ENCODE measurements at places on chromosomes 11 and 22.

DNA sequence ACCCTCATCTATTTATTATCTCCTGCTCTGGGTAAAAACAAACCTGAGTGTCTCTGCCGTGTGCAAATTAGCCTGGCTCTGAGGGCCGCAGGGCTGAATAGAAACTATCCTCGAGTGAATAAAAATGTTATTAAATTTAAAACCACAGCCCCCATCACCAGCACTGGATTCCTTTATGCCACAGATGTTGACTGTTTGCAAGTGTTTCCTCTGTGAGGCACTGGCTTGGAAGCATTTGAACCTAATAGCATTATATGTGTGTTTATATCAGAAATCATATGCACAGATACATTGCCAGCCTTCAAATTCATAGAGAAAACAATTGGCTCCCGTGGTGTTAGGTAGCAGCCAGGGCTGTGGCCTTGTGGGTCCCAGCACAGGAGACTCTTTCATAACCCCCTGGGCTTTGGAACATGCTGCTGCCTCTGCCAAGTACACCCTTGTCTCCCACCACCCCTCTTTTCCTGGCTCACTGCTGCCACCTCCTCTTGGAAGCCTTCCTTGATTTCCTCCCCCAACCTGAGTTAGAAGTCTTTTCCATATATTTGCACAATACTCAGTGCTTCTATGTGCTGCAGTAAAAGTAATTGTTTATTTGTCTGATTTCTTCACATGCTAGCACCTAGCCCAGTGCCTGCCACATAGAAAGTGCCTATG, 294.4 kb downstream of the DDX10 start:
- no peak for DNase-seq

- DNase-seq: no peak
Observed at GRCh38 chr11:116835042-116835772, 2.2 kb downstream of the APOA1 start.

GRCh38 chr11:55172734-55173415, 89.1 kb upstream of the TRIM48 start:
- no peak for DNase-seq

DNA sequence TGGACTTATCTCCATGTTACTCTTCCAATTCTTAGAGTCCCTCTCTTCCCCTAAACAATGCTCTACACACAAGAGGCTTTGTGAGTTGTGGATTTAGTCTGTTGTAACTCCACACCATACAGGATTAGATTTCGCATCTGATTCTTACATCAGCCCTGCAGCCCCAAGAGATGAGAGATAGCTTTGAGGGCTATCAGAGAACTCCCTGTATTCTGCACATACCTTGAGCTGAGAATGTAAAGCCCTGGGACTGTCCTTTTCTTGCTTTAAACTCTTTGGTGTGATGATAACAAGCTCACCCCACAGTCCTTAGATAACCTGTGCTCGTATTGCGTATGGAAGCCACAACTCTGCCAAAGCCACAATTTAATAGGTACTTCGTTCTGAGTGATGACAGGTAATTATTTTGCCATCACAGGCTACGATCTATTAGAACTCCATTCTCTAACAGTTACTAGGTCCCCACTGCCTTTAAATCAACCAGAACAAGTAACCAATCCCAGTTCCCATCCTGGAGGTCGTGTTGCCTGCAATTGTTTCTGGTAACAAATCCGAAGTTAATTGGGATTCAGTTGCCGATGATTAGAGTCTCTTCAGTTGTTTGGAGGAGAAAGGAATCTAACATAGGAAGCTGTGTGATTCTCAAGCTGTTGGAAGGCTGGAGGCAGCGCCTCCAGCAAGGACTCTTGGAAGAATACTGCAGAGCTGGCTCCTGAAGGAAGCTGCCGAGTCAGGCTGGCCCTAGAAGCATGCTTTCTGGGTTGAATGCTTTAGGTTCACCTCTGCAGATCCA, 1.3 kb upstream of the PARVG start:
- no peak for DNase-seq

DNA sequence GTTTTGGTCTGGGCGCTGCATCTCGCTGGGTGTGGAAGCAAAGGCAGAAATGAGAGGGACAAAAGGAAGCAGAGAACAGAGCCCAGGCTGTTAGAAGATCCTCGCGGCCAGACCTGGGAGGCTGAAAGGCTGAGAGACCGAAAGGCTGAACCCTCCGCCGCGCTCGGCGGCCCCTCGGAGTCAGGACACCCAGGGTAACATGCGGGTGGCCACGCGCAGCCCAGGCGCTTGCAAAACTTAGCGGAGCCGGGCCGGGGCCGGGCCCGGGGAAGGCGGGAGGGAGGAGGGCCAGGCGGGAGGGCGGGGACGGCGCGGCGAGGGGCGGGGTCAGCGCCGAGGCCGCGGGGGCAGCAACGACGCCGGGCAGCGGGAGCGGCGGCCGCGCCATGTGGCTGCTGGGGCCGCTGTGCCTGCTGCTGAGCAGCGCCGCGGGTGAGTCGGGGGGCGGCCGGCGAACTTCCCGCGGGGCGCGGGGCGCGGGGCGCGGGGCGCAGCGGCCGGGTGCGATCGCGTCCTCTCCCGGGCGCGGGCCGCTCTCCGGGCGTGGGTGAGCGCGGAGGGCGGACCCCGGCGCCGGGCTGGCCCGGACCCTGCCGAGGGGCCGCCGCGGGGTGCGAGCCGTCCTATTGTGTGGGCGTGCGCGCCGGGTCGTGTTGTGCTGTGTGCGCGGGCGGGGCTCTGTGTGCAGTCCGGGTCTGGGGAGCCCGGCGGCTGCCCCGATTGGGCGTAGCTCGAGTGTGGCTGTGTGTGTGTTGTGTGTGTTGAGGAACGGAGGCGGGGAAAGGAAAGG, at the start of gene LDLRAD3:
TSS of gene LDLRAD3 (plus strand) at position 350 of the 790 bp plus-strand sequence. CDS start at position 387, 37 bp downstream.
- peak; percentile 93 for DNase-seq

DNA sequence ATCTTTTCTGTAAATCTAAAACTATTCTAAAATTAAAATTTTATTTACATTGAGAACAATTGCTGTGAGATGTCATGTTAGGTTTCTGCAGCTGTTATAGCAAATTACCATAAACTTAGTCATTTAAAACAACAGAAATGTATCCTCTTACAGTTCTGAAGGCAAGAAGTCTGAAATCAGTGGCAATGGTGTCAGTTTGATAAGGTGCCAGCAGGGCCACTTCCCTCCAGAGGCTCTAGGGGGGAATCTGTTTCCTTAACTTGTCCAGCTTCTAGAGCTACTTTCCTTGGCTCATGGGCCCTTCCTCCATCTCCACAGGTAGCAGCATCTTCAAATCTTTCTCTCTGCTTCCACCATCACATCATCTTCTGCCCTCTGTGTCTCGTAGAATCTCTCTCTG, 23.0 kb downstream of the MOGAT2 start:
- no peak for DNase-seq

DNA sequence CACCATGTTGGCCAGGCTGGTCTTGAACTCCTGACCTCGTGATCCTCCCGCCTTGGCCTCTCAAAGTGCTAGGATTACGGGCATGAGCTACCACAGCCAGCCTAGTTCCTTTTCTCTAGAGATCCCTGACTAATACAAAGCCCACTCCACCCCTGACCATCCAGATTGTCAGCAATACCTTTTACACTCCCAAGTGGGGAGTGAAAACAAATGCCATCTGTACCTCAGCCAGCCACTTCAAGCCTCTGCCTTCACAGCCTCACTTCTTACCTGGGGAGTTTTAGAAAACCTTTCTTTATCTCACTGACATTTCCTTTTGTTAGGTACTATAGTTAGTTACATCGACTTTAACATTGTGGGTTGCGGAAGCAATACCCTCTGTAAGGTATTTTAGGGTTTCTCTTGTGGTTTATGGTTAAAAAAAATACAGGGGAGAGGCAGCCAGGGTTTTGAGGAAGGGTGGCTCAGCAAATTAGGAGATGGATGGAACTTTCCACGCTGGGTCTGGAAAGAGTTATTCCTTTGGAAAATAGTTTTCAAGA, 8.9 kb downstream of the TOM1 start:
- no peak for DNase-seq

DNA sequence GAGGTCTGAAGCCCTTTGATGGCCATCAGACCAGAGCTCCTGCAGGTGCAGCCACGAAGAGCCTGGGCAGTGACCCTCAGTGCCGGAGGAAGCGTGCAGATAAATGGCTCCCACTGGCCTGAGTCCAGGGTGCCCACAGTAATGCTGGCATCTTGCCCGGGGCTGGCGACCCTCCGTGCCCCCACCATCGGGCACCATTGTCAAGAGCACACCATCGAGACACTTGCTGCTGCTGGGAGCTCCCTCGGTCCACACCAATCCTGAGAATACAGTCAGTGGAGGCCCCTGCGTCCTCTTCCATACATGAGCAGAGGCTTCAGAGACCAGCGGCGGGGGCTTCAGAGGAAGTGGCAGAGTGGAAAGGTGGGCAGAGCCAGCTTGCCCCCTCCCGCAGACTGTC, 1448.3 kb downstream of the BRD1 start:
- DNase-seq: no peak

DNA sequence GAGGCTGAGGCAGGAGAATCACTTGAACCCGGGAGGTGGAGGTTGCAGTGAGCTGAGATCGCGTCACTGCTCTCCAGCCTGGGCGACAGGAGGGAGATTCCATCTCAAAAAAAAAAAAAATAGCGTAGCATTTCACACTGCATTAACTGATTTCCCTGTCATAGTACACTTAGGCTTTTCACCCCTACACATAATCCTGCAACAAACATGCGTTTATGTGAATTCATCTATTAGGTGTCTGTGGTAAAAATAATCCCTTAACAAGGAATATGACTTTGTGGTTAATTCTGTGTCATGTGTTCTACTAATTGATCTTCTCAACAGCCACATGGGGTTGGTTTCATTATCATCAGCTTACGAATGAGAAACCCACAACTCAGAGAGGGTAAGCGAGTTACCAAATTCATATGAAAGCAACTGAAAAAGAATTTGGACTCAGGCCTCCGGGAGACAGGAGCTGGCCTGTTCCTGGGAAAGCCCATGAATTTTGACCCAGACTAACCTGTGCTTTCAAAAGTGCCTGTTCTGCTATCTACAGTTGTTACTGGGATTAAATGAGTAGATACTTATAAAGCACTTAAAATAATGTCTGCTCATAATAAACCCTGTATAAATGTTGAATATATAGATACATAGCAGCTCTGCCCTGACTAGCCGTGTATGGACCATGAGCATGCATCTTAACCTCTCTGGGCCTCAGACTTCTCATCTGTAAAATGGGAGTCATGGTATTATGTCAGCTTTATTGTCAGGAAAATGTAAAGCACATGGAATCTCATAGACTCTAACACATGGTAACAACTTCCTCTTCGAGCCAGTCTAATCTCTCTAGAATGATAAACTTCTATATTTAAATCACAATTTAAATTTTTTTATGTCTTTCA, 36.6 kb downstream of the KCNJ1 start:
- no peak for DNase-seq

DNA sequence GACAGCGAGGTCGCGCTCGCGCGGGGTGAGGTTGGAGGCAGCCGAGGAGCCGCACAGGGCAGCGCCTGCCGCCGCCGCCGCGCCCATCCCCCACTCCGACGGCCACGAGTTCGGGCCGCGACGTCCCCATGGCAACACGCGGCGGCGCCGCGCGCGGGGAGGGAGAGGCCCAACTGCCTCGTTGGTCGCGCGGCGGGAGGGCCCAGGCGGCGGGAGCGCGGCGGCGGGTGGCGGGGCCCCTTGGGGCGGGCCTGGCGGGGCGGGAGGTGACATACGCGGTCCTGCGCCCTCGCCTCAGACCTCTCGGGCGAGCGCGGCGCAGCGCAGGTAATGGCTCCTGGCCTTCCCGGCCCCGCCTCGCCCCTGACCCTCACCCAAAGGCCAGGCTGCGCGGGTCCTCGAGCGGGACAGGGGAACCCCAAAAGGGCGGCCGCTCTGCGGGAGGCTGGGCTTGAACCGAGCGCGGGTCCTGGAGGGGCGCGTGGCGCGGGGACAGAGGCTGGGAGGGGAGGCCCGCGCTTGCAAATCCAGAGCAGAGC, at the start of gene DEUP1:
TSS of gene DEUP1 (plus strand) at position 297 of the 539 bp plus-strand sequence. CDS start 1,518 bp downstream, outside the sequence.
- peak; percentile 22 for DNase-seq

- DNase-seq: no peak
Observed at GRCh38 chr11:84355911-84356310, 1069.7 kb upstream of the CCDC90B start.

GRCh38 chr11:63813035-63813562, at the start of gene SPINDOC:
Gene SPINDOC, plus strand, starts transcription at chr11:63813456. Its CDS starts 231 bp downstream, at chr11:63813687.
- peak; percentile 89 for DNase-seq

DNA sequence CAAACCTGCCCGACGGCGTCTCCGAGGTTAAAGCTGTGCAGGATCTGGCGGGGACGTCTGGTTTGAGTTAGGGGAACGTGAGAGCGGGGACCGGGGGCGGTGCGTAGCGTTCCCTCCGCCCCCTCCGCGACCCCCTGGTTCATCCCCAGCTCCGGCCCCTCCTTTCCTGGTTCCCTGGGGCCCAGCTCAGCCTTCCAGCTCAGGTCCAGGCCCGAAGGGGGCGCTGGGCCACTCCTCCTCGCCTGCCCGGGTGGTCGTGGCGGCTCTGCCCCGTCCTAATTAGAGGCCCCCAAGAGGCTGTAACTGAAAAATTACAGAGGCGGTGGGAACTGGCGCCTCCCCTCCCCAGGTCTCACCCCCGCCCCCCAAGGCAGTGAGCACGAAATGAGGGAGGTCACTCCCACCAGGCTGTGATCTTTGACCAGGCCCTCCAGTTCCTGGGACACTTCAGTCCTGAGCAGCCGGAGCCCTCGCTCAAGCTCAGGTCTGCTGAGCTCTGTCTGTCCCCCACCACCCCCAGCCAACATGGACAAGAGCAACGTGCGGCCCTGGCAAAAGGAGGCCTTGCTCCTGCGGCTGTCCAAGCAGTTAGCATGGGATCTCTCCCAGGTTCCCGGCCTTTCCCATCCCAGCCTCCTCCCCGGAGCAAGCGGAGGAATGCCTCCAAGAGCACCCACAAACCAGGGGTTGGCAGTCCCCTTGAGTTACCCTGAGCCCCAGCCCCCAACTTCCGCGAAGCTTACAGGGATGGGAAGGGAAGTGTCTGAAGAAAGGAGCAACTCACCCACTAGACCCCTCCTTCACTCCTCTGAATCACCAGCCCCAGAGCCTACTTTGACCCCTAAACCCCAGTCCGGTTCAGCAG, 3.3 kb downstream of the CD248 start:
- DNase-seq: peak; percentile 54

GRCh38 chr11:14860511-14860910, 31.5 kb downstream of the CYP2R1 start:
- no peak for DNase-seq

DNA sequence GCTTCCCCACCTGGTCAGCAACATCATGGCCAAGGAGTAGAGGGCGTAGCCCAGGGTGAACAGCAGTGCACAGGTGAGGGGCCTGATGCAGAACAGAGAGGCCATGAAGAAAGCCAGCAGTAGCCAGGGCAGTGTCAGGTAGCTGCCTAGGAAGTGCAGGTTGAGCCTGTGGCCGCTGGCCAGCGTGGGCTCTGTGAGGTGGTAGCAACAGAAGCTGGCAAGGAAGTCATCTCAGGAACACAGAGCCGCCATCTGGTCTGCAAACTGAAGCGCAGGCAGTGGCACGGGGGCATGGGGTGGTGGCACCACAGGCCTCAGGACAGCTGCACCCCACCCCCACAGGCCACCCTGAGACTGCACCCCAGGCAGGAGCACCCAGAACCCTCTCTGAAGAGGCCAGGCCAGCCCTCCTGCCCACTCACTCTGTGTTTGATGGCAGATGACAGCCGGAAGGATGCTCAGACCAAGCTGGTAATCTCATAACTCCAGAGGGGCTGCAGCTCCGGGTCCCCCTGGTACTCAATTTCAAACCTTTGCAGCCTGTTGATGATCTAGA, 95.3 kb downstream of the MED15 start:
- DNase-seq: no peak

GRCh38 chr22:45413368-45414211, at the start of the genes RIBC2 and SMC1B:
Gene RIBC2, plus strand, starts transcription at chr22:45413693. Its CDS starts 194 bp downstream, at chr22:45413887.
Gene SMC1B, minus strand, starts transcription at chr22:45413599. Its CDS starts 32 bp downstream, at chr22:45413567.
- peak; percentile 87 for DNase-seq

GRCh38 chr11:111632516-111633220, 30.4 kb downstream of the SIK2 start:
- DNase-seq: no peak

- no peak for DNase-seq
Observed at GRCh38 chr11:12179531-12179930, 69.1 kb downstream of the MICAL2 start.

- DNase-seq: no peak
Observed at GRCh38 chr11:13983081-13983751, 20.7 kb downstream of the SPON1 start.
